ENCODE measurements at places on chromosomes 6 and 20.

DNA sequence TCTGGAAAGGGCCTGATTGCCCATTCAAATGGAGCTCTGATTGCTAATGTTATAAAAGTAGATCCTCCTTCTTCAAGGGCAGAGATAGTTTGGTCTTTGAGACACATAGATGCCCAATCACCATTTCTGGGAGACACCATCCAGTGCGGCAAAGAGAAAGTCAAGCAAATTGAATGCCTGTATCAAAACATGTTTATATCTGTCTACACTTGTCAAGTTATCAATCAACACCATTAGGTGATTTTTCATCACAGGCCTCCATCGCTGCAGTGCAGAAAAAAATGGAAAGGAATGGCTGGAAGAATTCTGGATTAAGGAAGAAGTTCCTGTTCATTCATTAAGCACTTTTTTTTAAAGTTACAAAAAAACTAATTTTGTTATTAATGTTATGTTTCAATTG is 54.8 kb upstream of the ZFP64 start:
- DNase-seq = no peak

DNA sequence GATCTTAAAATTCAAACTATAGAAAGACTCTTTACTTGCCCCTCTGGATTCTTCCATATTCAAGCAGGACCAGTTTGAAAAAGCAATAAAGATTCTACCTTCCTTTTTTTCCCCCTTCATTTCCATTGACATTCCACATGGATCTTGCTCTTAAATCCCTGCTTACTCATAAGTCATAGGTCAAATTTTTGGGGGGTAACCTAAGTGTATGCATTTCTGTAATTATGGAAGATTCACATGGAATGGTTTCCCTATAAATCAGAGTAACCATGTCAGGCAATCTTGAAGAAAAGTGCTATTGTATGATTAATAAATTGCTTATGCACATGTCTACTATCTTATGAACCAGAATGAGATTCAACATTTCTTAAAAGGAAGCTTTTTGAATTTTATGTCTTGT is 551.0 kb downstream of the HAO1 start:
- no peak for DNase-seq

DNA sequence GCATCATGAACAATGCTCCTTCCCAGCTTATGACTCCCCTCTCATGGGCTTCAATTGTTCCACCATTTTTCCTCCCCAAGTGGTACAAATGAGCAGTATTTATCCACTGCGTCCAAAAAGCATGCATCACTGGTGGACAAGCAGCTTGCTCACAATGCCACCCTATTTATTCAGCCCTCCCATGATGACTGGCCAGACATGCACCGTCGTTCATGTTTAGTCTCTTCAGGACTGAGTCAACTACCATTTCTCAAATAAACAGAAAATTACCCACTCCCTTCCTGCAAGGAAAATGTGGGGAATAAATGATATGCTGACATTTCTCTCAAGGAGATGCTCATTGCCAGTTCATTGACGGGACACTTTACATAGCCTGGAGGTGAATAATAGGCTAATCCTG is 300.4 kb downstream of the C6orf118 start:
- DNase-seq = no peak

GRCh38 chr6:136624347-136624746 is 74.1 kb upstream of the MAP7 start:
- no peak for DNase-seq

DNA sequence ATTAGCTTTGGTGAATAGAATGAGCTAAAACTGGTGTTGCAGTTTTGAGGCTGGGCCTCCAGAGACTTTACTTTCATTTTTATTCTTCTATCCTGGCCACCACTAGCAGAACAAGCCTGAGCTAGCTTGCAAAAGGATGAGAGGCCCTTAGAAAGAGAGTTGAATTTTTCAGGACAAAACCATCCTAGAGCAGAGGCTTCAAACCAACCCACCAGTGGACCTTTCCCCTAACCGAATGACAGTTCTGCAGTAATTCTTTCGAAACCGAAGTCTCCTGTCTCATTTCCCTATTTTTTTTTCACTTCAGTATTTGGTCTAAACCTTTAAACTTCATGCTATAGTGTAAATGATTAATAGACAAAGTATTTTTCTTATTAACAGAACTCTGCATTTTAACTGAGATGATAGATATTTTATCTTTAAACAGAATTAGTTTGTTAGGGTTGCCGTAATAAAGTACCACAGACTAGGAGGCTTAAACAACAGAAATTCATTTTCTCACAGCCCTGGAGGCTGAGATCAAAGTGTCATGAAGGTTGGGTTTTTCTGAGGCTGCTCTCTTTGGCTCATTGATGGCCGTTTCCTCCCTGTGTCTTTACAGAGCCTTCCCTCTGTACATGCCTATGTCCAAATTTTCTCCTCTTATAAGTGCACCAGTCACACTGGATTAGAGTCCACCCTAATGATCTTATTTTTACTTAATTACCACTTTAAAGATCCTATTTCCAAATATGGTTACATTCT is 80.6 kb upstream of the PAK5 start:
- DNase-seq = no peak

GRCh38 chr6:1230689-1231605 is 81.0 kb upstream of the FOXQ1 start:
- no peak for DNase-seq

DNA sequence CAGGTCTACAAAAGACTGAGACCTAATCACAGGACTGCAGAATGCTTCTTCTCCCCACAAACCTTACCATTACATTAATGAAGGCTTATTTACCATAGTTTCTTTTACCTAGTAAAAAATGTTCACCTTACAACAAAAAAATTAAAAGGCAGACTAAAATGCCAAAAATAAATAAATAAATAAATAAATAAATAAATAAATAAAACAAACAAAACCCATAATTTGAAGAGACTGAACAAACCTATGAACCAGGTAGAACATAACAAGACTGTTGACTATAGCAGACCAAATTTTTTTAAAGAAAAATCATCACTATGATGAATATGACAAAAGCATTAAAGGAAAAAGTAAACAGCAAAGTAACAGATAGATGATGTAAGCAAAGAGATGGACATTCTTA is 946.3 kb downstream of the EPHA7 start:
- no peak for DNase-seq

DNA sequence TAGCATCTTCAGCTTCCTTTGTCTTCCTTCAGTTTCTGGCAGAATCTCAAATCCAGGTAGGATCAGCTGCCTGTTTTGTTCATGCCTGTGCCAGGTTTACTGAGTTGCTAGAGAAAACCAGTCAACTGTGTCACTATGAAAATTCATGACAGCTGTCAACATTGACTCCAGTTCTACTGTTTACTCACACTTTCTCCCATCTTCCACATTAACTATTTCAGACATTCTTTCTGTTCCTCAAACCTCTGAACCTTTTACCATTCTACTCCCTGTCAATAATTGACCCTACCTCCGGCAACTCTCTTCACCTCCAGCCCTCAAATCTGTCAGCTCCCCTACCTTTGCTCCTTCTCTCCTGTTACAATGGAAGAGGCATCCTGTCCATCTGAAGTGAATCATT is 8.5 kb downstream of the ENPP4 start:
- DNase-seq = no peak

DNA sequence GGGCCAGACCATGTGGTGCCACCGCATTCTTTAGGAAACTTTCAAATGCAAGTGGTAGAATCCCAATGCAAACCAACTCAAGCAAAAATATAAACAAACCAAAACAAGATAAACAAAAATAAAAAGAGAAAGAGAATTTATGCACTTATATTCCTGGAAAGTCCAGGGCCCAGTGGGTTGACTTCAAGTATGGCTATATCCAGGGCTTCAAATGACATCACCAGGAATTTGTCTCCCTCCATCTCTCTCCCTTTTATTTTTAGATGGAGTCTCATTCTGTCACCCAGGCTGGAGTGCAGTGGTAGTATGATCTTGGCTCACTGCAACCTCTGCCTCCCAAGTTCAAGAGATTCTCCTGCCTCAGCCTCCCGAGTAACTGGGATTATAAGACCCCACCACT is 56.1 kb upstream of the PNRC1 start:
- no peak for DNase-seq

DNA sequence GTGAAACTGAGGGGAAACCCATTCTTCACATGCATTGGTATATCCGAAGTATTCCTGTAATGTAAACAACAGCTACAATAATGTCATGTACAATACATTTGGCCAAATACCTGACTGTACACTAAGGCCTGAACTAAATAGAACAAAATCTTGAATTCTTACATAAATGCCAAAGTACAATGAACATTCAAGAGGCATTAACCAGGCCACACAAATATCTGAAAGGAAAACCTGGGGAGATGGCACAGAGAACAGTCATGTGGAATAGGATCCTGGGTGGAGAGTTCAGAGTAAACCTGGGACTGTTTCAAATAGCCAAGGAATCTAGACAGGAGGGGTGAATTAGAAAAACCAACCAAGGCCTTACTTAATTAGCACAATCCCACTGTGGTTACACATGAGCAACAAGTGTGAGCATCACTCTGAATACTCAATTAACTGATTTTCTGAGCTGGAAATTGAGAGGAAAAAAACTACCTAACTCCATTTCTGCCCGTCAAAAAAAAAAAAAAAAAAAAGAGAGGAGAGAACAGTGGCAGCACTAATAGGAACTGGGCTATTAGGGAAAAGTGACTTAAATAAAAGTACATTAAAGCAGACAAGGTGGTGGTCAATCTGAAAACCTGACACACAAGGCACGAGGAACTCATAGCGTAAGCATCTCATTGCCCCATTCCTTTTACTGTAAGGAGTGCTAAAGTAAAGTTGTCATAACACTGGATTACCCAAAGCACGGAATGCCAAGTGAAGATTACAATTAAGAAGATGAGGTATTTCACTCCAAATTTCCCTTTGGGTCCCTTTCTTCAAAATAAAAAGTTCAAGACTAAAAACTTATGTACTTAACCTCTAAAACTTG is 10.9 kb downstream of the SNX5 start:
- DNase-seq = no peak

GRCh38 chr20:3121955-3122610 is 37.6 kb upstream of the AVP start:
- no peak for DNase-seq

- DNase-seq = no peak
Observed at GRCh38 chr6:36235309-36235708, 34.6 kb upstream of the PNPLA1 start.

DNA sequence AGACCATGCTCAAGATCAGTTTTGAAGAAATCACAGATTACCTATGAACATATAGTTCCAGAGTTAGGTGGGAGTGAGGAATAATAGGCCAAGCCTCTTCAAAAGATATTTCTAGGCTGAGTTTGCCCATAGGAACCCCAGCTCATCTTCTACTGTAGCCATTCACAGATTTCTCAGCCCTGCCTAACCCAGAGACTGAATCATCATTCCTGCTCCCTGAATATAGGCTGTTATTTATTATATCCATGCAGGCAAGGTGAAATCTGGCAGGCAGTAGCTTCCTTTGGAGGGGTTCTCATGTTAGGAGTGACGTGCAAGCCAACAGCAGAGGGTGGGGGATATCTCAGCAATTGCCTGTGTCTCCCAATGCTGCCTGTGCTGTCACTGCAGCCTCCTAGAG is 25.6 kb upstream of the ADGRF4 start:
- no peak for DNase-seq

GRCh38 chr20:34947336-34947735 is 8.3 kb downstream of the GSS start:
- DNase-seq = no peak

DNA sequence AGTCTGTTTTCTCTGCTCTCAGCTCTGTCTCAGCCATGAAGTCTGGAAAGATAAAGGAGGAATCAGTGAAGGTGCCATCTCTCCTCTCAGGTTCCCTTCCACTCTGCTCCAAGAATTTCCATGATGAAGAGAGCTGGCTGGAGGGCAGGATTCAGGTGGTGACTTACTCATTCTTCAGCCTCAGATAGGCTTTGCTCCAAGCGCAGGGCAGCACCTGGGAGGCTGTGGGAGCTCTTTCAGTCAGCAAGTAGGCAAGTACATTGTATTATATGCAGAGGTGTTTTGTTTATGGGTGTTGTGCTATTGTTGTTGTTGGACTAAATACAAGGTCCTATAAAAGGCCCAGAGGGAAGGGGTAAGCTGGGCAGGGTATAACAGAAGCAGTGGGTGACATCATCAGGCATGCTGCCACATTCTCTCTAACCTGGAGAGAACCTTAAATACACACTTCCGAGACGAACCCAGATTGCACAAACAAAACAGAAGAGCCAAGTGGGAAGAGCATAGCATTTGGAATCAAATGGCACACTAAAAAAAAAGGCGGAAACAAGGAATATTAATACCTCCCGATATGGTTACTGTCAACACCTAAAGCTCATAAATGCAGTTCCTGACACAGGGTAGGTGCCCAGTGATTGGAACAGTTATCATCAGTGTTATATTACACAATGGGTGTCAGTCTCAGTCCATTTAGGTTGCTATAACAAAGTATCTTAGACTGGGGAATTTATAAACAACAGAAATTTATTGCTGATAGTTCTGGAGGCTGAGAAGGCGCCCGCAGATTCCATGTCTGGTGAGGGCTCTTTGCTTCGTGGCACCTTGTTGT is 14.5 kb upstream of the PSMG4 start:
- DNase-seq = no peak

GRCh38 chr6:63899550-63899949 is 263.9 kb downstream of the PHF3 start:
- no peak for DNase-seq

GRCh38 chr6:132087391-132087790 is 136.2 kb upstream of the CCN2 start:
- no peak for DNase-seq

DNA sequence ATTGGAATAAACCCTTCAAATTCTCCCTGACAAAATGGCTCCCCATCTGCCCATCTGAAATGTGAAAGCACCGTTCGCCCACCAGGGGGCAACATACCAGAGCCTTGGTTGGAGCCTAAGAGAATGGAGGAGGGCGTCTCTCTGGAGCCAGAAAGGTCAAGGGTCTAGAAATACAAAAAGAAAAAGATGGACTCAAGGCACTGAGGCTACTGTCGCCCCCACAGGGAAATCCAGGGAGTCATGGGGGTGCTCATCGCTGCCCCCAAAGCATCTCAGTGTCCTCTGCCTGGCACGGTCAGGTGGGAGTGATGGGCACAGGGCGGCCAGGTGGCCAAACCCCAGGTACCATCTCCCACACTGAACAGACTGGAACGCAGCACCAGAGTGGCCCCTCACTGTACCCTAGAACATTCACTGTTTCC is 136.3 kb downstream of the ZMYND8 start:
- DNase-seq = peak; percentile 64

- no peak for DNase-seq
Observed at GRCh38 chr20:32153771-32154170, 44.3 kb downstream of the TM9SF4 start.

GRCh38 chr20:44967207-44967807 is 995 bp downstream of the STK4 start:
- no peak for DNase-seq

DNA sequence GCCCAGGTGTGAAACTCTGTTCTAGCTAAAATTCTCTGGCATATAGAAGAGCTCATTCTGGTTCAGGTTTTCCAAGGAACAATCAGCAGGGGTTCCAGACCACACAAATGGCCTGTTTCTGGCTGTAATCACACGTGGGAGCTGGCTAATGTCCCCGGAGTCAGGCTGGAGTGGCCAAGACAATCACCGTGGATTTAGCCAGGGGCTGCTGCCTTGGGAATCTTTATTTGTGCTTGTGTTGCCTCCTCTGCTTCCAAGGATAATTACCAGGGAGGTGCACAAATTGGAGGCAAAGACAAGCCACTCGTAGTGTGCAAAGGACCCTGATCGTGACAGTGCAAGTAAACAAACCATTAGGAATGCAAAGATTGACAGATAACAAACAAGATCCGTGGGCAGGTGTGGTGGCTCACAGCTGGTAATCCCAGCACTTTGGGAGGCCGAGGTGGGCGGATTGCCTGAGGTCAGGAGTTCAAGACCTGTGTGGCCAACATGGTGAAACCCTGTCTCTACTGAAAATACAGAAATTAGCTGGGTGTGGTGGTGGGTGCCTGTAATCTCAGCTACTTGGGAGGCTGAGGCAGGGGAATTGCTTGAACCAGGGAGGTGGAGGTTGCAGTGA is 77.3 kb downstream of the KCNB1 start:
- DNase-seq = no peak
